A549 (cell line): ENCODE measurements at places on chromosomes 3 and 15. TPM values are rescaled to one million over a fixed set of nuclear protein-coding genes. Genes with fewer than 3 reads are reported as not detected.

DNA sequence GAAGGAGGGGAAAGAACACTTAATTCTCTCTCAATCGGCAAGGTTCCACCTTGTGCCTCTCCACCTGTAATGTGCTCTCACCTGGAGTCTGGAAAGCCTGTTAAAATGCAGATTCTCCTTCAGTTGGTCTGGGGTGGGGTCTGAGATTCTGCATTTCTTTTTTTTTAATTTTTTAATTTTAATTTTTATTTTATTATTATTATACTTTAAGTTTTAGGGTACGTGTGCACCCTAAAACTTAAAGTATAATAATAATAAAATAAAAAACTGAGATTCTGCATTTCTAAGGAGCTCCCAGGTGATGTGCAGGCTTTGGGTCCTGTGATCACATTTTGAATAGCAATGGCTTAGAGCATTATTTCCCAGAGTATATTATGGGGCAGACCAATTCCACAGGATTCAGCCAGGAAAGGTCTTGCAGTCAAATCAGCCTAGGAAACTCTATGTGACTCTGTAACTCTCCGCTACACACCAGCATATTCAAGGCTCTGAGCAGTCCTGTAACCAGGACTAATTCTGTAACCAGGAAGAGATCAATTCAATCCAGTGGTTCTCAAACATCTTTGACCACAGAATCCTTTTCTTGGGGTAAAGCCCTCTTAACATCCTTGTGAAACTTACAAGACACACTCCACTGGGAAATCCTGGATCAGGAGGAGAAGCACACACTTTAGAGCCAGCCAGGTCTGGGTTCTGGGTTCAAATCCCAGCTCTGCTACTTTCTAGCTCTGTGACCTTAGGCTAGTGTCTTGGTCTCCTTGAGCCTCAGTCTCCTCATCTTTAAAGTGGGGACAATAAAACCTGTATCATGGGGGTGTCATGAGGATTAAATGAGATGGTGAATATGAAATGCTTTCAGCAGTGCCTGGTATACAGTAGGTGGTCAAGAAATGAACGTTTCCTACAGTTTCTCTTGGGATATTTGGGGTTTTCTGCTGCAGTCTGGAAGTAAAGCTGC, 62.3 kb upstream of the SEC13 start:
- no peak for DNase-seq

GRAMD2A gene
- not detected in 3 replicates for polyA plus RNA-seq

LRRC31 gene
- 0.04 TPM in 2 of 3 replicates, not detected in the other for polyA plus RNA-seq

MOBP gene
- 0.01 TPM in 1 of 3 replicates, not detected in the others for polyA plus RNA-seq

- peak; percentile 97 for DNase-seq
These were observed 173.8 kb upstream of the TLE3 start for GRCh38 chr15:70271422-70272088.

DNA sequence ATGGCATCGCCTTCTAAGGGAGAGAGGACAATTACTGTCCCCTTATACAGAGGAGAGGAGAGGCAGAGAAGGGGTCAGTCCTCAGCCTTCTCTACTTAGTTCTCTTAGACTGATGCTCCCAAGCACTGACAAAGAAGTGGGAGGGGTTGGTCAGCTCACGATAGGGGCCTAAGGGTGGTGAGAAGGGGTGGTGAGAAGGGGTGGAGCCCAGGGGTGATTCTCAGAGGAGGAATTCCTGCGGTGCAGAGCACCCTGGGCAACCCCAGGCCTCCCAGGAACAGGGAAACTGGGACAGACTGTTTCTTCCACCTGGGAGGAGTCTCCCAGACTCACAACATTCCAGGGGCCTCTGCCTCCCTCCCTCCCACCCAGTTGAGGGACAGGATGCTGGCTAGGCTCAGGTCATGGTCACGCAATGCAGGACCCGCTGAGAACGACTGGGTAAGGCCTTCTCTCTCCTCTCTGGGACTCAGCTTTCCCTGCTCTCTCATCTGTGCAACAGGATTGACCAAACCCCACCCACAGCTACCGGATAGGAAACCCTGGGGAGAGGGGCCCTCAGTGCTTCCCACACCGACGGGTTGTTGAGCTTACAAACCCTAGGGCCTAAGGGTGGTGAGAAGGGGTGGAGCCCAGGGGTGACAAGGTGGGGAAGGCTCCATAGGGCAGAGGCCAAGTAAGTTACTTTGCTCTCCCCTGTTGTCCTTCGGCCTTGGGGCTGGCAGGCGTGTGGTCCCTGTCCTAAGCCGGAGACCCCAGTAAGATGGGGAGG, 1.5 kb downstream of the TPRA1 start:
- DNase-seq = no peak

GRCh38 chr3:79094654-79095053, 673.1 kb downstream of the ROBO1 start:
- no peak for DNase-seq

DNA sequence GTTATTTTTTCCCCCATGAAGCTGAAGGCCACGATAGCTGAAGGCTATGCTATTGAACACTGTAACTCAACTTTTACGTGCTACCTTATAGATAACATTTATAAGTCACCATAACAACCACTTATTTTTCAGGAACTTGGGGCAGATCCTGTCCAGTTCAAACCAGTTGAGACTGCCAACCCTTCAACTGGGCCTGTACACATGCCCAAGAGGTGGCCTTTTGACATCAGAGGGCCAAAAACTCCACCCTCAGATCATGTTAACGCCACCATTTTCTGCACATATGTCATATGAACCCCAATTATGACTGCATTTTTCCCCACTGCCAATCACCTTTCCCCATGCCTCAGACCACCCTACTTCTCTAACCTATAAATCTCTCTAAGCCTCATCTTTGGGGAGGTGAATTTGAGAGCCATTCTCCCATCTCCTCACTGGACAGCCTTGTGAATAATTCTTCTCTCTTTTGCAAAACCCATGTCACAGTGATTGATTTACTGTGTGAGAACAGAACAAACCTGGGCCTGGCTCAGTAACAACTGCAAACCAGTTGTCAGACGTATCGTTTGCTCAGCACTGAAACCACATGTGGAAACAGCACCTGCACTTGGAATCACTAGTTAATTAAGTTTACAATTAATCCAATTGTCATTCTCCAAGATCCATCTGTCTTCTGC, 42.5 kb downstream of the ZNF445 start:
- DNase-seq = no peak

- DNase-seq = no peak
These were observed 36.2 kb upstream of the COL8A1 start for GRCh38 chr3:99602183-99602582.

DNA sequence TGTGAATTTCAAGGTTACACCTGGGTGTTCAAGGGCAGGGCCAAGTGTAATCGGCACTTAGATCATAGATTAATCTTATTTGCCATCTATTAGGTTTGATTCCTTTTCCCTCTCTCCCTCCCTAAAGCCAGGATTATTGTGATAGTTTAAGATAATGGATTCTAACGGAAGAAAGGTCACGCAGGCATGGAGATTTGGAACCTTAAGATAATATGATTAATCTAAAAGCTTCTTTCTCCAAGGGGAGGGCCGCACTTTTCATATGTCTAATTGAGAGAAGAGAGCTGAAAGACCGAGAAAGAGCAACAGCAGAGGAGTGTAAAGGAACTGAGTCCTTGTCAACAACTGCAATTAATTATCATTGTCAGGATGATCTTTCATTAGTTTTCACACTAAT, 858.8 kb upstream of the NR2F2 start:
- no peak for DNase-seq

SYNPR gene
- not detected in 3 replicates for polyA plus RNA-seq

- DNase-seq = no peak
These were observed 67.3 kb downstream of the P2RY1 start for GRCh38 chr3:152902141-152902669.

GRCh38 chr3:13561376-13561775, 12.5 kb downstream of the FBLN2 start:
- no peak for DNase-seq

DNA sequence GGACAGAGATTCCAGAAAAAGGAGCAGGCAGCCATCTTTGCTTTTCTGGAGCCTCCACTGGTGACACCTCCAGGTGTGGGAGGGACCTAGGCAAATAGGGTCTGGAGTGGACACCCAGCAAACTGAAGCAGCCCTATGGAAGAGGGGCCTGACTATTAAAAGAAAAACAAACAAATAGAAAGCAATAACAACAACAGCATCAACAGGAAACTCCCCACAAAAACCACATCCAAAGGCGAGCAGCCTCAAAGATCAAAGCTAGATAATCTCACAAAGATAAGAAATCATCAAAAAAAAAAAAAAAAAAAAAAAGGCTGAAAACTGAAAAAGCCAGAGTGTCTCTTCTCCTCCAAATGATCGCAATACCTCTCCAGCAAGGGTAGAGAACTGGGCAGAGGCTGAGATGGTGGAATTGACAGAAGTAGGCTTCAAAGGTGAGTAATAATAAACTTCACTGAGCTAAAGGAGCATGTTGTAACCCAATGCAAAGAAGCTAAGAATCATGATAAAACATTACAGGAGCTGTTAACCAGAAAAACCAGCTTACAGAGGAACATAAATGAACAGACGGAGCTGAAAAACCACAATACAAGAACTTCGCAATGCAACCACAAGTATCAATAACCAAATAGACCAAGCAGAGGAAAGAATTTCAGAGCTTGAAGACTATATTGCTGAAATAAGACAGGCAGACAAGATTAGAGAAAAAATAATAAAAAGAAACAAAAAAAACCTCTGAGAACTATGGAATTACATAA, 225.4 kb downstream of the CTNNB1 start:
- no peak for DNase-seq

DNA sequence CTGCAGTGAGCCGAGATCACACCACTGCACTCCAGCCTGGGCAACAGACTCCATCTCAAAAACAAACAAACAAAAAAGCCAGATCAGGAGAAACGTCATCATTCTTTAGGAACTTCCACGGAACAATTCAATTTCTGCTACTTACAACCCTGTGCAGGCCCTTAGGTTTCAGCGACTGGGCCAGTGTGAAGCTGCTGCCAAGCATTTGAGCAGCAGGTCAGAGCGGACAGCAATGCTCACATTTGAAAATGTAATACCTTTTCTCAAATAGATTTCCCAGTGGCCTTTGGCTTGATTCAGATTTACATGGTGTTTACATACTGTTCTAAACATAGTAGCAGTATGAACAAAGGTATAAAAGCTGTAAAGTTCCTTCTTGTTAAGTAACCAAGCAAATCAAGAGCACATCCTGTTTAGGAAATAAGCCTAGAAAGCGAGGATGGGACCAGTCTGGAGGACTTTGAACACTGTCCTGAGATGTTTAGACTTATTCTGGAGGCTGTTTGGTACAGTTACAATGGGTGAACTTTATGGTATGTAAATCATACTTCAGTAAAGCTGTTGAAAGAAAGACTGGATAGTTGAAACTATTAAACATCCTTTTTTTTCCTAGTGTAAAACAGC, 141.2 kb downstream of the HCN4 start:
- DNase-seq = no peak

DNA sequence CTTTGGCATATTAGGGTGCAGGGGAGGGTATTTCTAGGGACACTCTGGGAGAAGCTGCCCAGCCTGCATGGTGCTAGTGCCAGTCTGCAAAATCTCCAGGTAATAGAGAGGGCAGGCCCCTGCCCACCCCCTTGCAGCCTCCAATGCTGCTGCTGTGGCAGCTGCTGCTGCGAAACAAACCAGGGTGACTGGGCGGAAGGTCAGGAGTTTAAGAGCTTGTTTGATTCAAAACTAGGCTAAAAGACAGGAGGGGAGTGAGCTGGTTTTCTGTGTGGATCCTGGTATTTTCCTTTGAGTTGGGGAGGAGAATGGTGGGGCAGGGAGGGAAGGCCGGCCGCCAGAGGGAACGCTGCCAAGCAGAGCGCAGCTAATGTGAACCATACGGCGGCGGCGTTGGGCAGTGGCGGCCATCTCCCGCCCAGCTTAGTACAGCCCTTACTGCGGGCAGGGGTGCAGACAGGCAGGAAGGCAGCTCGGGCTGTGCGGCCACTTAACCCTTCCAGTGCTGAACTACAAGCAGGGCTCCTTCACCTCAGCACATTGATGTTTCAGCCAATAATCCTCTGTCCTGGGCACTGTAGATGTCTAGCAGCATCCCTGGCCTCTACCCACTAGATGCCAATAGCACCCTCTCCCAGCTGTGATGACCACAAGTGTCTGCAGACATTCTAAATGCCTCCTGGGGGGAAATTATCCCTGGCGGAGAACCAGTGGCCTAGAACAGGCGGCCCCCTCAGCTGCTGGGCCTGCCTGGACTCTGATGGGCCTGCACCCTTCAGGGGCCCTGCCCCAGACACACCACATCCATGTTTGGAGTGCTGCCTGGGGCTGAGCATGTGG, 125.7 kb downstream of the EEFSEC start:
- DNase-seq = no peak

SLC6A20 gene
- polyA plus RNA-seq = not detected in 3 replicates

DNA sequence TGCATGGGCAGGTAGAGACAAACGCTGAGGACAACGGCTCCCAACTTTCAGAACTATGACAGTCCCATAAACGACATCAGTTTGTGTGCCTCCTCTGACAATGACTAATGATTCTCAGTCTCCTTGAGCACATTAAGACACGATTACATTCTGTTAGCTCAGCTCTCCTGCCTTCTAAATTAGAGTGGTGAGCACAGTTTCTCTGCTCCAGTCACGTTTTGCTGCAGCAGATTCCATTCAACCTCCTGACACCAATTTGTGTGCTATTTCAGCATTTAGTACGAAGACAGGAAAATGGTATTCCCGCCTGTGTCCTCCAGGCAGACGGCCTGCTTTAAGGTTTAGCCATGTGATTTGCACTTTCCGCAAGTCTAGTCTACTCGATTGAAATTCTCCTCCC, 458.4 kb upstream of the CFAP20DC start:
- DNase-seq = no peak

DNA sequence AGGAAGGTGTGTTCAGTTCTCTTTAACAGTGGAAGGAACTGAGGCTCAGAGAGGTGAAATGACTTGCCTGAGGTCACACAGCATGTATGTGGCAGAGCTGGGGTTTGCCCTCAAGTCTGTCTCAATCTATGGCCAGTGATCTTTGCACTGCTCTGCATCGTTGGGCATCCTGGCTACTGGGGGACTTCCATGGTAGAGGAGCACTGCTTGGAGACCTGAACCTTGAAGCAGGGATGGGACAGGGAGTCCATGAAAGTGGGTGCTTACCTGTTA, 2.0 kb downstream of the CORO2B start:
- DNase-seq = no peak

TF gene
- polyA plus RNA-seq = 0.45 to 2.0 TPM (median 0.53 TPM) in 3 replicates

DNA sequence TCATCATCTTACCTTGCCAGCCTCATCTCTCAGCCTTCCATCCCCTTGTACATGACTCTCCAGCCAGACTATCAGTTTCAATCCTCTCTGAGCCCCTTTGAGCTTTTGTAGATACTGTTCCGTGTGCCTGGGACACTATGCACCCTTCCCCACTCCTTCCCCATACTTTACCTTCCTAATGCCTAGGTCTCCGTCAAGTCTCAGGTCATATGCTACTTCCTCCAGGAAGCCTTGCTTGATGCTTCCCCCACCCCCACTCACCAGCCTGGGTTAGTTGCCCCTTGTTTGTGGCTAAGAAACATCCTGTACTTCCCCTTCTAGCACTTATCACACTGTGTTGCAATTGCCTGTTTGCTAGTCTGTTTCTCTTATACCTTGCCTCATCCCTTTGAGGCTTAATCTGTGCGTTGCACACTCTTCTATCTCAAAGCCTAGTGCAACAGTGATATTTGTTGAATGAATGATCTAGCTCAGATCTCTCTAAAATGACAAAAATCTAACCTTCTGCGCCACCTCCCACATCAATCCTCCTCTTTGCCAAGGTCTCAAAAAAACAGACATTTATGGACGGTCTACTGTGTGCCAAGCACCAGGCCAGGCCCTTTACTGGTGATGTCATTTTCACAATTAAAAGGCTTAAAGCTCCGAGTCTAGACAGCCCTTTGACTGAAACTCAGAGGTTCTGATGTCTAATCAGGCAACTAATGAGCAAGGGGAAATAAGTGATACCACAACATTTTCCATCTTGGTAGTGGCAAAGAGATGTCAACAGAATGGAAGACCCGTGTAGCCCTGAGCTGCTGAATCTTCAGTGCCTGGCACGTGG, 6.5 kb upstream of the USP3 start:
- DNase-seq = no peak

- no peak for DNase-seq
These were observed 407.3 kb downstream of the GBE1 start for GRCh38 chr3:81354119-81354518.
